ENCODE measurements at places on chromosomes 1 and 21. TPM values are rescaled to one million over a fixed set of nuclear protein-coding genes. Genes with fewer than 3 reads are reported as not detected.
A peak's percentile ranks its signal among the peaks of the same experiment; 100 is the strongest.

DNA sequence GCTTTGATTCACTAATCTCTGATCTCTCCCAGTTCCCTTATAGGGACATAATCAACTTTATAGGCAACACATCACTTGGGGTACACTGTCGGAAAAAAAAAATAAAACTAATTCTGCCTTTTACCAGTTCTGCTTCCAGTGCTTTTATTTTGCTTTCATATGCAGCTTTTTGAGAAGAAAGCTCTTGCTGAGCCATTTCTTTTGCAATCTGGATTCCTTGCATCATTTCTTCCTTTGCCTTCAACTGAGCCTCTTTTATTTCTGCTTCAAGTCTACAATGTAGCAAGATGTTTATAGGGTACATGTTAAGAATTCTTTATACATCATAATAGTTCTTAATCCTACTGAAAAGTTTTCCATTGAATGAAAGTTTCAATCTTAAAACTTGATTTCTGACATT lies 30.6 kb downstream of the KIF14 start:
- peak; percentile 4 for DNase-seq

- peak; percentile 30 for DNase-seq
Observed at GRCh38 chr21:33608559-33608958, 20.1 kb upstream of the DONSON start.

DNA sequence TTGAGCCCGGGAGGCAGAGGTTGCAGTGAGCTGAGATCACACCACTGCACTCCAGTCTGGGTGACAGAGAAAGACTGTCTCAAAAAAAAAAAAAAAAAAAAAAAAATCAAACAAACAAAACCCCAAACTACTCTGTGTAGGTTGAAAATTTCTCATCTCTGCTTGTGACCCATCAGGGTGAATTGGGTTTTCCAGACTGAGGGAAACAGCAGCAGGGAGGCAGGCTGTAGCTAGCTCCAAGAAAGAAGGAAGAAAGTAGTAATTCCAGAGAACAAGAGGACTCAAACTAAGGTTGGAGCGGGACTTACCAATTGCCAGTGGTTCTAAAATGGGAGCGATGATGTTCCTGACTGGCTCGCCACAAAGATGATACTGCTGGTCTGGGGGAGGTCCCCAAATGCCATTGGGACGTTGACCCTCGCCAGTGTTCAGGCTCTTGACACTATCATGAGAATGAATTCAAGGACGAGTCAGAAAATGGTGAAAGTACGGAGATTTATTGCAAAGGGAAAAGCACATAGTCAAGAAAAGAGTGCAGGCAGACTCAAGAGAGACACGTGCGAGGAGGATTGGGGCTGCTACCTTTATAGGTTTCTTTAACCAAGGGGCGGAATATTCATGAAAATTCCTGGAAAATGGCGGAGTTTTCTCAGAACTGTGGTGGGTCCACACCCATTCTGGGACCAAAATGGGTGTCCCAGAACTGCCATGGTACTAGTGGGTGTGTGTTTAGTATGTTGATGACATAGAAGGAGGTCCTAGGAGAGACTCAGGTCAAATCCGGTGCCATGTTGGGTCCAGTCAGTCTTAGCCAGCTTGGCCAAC lies 13.4 kb downstream of the AADACL4 start:
- no peak for DNase-seq

DNA sequence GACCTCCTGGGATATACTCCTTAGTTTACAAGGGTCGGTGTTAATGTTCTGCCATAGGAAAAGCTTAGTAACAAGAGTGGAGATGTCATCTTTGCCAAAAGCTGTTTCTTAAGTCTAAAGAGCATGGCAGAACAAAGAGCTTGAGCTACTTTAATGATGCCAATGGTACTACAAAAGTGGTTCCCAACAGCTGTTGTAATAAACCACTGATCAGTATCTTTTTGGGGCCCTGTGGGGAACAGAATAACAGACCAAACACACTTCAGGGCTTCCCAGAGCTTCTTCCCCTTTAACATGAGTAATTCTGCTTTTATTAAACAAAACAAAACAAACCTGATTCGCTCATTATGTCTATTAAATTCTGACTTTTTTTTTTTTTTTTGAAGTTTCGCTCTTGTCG lies 116.3 kb downstream of the NCAM2 start:
- DNase-seq: no peak

Gene RGS7
- total RNA-seq: under 0.01 TPM

Gene IL19
- total RNA-seq: 1.7 TPM

DNA sequence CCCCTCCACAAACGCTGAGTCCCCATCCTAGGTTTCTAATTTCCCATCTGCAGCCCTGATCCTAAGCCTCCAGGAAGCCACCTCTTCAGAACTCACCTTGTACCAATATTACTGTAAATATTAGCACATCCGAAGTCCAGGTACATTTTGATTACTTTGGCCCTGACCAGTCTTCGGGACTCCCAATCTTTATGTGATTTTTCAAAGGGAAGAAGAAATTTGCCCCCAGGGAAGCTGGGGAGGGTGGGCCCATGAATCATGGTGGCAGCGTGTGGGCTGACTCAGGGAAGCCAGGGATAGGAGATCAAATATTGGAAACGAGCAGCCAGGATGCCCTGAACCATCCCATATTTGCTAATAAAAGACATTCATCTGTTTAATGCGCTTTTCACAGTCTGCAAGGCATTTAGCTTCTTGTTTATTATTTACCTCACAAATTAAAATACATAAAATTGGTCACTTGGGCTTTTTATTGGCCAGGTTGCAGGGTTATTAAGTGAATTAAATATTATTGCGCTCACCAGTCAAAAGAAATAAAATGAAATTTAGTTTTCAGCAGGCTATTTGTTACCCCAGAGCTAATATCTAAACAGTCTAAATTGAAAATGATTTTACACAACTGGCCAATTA lies 46.6 kb downstream of the KIAA0040 start:
- no peak for DNase-seq

DNA sequence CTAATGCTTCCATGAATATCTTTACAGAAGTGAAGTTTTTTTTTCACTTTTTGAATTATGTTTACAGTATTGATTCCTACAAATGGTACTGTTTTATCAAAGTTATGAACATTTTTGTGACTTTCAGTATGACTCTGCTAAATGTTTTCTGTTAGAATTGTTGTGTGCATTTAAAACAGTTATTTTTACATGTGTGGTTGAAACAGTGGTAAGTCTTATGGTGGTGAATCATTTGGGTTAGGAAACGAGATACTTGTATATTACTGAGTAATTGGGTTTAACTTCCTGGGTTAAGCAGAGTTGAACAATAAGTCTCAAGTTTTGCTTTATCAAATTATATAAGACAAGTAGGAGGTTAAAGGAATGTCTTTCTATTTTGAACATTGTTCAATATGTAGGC lies 66.8 kb downstream of the VPS13D start:
- peak; percentile 75 for DNase-seq

Gene VANGL2
- total RNA-seq: not detected

DNA sequence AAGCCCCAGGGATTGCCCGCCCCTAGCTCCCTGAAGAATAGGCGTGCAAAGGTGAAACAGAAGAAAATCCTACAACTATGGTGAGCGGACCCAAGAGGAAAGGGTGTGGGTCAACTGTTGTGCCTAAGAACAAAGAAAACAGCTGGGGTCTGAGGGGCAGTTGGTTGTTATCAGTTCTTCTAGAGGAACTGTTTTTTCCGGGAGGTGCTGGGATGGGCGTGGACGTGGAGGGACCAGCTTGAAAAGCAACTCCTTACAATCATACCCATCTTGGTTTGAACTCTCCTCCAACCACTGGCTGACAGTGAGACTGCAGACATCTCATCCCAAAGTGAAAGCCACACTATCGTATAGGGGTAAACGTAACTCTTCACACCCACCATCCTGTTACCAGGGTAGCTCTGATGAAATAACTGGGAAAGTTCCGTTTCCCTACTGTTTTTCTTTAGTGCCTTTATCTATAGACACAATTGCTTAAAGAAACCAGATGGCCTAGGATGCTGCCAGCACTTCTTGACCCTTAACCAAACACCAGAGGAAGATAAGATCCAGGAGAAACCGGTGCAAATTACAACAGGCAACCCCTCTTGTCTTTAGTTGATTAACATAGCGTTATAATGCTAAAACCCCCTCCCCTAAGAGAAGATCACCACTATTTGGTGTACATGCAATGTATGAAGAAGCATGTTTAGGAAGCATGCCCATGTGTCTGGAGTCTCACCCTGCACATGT lies 25.6 kb upstream of the FAM89A start:
- DNase-seq: peak; percentile 87

- no peak for DNase-seq
Observed at GRCh38 chr1:172352435-172352834, 68.0 kb upstream of the C1orf105 start.

Gene EPHB2
- total RNA-seq: 9.7 TPM

DNA sequence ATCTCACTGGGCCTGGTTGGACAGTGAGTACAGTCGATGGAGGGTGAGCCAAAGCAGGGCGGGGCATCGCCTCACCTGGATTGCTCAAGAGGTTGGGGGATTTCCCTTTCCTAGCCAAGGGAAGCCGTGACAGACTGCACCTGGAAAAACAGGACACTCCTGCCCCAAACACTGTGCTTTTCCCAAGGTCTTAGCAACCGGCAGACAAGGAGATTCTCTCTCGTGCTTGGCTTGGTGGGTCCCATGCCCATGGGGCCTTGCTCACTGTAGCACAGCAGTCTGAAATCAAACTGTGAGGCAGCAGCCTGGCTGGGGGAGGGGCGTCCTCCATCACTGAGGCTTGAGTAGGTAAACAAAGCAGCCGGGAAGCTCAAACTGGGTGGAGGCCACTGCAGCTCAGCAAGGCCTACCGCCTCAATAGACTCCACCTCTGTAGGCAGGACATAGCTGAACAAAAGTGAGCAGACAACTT lies 11.3 kb downstream of the C1orf105 start:
- DNase-seq: no peak

Gene FLG2
- not detected for total RNA-seq

DNA sequence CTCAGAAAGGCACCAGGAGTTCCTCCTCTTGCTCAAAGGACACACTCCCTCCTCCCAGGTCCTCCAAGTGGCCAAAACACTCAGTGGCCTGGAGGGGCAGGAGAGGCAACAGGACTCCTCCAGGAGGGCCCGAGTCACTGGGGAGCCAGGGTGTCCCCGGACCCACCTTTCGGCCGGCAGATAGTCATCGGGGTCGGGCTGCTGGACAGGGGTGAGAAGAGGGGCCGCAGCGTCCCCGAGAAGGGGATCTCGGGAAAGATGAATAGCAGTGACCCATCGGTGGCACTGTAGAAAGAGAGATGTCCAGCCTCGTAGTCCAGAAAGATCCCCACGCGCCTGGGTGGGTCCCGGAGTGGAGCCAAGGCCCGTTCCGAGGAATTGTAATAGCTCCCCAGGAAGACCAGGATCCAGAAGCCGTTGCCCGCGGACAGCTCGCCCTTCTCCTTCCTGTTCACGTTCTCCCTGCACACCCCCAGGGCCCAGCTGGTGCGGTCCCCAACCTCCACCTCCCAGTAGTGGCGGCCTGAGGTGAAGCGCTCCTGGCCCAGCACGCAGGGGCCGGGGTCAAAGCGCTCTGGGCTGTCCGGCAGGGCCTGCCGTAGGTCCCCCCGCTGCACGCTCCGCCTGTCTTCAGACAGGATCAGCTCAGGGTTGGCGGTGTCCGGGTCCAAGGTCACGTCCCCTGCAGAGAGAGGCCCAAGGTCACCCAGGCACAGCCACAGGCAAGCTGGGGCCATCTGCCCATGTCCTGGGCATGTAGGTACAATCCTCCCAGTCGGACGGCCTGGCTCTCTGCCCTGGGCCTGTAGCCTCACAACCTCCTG lies 11.9 kb downstream of the TRIM11 start:
- DNase-seq: no peak

GRCh38 chr1:157504646-157505045 lies 47.7 kb downstream of the FCRL5 start:
- DNase-seq: no peak

DNA sequence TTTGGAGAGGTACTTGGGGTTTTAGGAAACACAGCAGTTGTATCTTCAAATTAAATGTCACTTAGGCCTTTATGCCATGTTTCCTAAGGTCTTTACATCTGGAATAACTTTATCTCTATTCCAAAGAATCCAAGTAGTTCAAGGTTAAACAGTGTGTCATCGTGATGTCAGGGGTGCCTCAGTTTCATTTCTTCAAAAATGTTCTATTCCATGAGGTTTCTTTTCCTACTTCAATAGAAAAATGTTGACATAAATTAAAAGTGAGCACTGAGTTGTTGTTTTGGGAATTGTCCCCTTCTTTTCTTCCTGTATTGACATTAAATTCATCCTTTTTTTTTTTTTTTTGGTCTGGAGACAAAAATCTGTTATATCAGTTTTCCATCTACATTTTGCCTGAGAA lies 160.6 kb upstream of the C21orf91 start:
- DNase-seq: no peak

DNA sequence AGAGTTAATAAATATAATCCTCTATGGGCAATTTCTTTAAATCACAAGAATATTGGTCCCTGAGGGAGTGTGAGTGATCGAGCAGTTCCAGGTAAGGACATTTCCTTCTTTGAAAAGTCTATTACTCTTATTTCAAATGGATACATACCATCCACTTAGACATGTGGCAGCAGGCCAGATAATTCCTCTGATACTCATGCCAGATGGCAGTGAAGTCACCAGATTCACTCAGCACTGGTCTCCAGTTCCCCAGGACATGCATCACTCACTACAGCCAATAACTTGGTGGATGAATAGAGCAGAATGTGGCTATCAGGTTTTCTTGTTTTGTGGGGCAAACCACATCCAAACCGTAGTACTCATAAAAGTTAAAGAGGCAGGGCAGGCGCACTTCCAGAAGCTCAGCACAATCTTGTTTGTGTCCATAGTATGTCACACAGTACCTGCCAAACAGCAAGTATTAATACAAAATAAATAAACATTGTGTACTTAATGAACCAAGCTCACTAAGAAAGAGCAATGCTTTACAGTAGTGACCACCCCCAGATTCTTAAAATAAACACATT lies 74.2 kb upstream of the CD53 start:
- no peak for DNase-seq

DNA sequence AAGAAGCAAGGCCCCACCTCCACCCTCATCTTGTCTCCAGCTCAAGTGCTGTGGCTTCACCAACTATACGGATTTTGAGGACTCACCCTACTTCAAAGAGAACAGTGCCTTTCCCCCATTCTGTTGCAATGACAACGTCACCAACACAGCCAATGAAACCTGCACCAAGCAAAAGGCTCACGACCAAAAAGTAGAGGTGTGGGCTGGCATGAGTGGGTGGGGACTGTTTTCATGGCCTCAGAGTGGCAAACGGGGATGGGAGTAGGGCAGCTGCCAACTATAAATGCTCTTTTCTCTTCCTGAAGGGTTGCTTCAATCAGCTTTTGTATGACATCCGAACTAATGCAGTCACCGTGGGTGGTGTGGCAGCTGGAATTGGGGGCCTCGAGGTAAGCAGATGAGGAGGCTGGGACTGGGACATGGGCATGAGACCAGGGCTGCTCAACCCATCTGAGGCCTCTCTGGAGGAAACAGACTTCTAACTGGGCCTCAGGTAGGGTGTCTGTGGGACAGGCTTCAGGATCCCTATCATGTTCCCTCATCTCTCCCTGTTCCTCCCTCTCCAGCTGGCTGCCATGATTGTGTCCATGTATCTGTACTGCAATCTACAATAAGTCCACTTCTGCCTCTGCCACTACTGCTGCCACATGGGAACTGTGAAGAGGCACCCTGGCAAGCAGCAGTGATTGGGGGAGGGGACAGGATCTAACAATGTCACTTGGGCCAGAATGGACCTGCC lies 8.8 kb upstream of the P3R3URF start:
- no peak for DNase-seq
